Activated naive CD4-positive, alpha-beta T cell treated with anti-CD3 and anti-CD28 coated beads for 36 hours (primary cell): ENCODE measurements at places on chromosomes 1 and 21. TPM values are rescaled to one million over a fixed set of nuclear protein-coding genes. Genes with fewer than 3 reads are reported as not detected.

- H3K27me3 ChIP-seq = no peaks in the 10 kb centered on the region
- DNase-seq = no peak
- H3K27ac ChIP-seq = no peak overlapping the region
- no peaks in the 10 kb centered on the region for H3K36me3 ChIP-seq
- H3K4me3 ChIP-seq = no peak overlapping the region
These were observed 7.2 kb upstream of the XCL2 start for GRCh38 chr1:168550971-168551370.

- no peak overlapping the region for H3K4me3 ChIP-seq
These were observed 84.0 kb downstream of the PHTF1 start for GRCh38 chr1:113675302-113675701.

DNA sequence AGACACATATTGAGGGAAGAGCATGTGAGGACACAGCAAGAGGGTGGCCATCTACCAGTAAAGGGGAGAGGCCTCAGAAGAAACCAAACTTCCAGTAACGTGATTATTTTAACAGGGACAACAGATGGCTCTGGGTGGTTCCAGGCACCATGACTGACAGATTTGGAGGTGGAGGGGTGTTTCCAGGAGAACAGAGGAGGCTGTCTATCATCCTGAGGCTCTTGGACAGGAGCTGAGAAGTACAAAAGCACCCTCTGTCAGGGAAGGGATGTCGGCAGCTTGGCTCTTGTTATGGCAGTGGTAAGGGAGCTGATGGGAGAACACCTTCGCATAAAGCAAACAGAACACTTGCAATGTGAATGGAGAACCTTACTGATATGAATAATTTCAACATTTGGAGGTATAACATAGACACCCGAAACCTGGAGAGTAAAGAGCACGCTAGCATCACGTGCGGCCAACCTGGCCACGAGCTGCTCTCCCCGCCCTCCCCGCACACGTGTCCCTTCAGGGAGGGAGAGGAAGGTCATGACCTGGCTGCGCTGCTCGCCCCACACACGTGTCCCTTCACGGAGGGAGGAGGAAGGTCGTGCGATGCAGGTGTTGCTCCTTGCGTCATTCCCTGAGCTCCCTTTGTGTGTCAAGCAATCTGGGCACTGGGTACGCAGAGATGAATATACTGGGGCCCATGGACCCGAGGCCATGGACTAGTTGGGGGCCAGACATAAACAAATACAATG is 37.5 kb upstream of the NLRP3 start:
- H3K27ac ChIP-seq = no peak overlapping the region
- H3K4me1 ChIP-seq = no peaks in the 10 kb centered on the region
- DNase-seq = no peak
- no peaks in the 10 kb centered on the region for H3K27me3 ChIP-seq
- H3K36me3 ChIP-seq = no peaks in the 10 kb centered on the region

DNA sequence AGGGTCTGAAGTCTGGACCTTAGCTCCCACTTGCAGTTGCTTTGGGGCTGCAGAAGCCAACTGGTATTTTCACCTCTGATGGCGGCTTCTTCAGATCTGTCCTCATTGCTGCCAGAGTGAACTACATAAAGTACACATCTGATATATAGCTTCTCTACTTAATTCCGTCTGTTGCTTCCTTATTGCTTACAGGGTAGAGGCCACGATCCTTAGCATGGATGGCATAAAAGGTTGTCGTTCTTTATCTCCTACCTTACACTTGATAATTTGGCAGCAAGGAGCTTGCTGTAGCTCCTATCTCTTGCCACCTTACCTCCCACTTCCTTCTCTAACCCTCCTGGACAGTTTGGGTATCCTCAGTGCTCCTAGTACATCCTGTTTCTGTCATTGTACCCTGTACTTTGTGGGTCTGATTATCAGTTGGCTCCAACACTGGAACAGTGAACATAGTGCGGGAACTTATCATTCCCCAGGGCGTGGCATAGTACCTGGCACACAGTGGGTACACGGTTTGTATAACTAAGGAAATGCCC is 30.9 kb upstream of the NBL1 start:
- no peaks in the 10 kb centered on the region for H3K27me3 ChIP-seq
- H3K36me3 ChIP-seq = peaks cover 20% of the 10 kb centered on the region
- no peak overlapping the region for H3K27ac ChIP-seq
- no peak for DNase-seq
- peaks cover 19% of the 10 kb centered on the region for H3K4me1 ChIP-seq

DNA sequence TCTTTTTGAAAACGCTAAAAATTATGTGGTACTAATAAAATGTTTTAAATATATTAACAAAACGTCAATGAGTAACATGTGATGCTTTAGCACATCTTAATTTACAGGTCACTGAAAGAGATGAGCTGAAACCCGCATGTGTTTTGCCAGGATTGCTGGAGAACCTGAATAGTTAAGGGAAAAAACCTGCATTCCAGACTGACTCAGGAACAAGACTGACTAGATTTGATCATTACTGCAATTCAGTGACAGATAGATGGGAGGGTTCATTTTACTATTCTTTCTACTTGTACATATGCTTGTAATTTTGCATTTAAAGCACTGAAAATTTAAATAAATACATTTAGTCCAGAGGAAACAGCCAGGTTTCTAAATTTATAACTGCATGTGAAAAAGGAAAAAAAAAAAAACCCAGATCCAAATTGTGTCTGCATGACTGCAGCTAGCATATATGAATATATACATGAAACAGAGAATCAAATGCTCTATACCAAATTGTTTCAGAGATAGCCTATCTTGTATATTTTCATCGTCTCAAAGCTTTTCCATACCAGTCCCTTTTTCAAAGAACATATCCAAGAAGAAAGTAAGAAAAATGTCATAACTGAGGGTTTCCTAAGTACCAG is 71.7 kb downstream of the APP start:
- DNase-seq = no peak
- H3K27ac ChIP-seq = no peak overlapping the region
- H3K4me1 ChIP-seq = no peaks in the 10 kb centered on the region
- H3K36me3 ChIP-seq = peaks cover 2% of the 10 kb centered on the region

DNA sequence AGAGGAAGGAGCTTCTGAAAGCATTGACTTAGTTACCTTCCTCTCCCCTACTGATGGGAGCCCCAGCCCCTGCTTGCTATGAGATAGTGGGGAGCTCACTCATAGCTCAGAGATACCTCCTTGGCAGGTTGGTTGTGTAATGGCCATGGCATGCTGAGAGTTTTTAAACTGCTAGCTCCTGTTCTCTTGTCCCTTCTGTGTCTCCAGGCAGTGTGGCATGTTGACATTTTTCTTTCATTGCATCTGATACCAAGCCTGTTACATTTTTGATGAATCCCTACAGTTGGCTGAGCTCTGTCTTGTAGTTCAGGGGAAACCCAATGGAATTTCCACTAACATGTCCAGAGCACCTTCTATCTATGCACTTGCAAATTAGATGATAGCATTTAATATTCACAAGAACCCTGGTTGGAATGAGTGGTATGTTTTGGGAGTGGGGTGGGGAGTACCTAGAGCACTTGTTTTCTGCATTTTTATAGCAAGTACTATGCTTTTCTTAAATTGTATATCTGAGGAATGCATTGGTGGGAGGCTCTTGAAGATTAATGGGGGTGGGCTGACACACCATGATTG is 39.1 kb upstream of the EFCAB14 start:
- no peaks in the 10 kb centered on the region for H3K36me3 ChIP-seq
- H3K27me3 ChIP-seq = peaks cover 20% of the 10 kb centered on the region
- H3K27ac ChIP-seq = no peak overlapping the region
- no peaks in the 10 kb centered on the region for H3K4me1 ChIP-seq
- no peak overlapping the region for H3K4me3 ChIP-seq

DNA sequence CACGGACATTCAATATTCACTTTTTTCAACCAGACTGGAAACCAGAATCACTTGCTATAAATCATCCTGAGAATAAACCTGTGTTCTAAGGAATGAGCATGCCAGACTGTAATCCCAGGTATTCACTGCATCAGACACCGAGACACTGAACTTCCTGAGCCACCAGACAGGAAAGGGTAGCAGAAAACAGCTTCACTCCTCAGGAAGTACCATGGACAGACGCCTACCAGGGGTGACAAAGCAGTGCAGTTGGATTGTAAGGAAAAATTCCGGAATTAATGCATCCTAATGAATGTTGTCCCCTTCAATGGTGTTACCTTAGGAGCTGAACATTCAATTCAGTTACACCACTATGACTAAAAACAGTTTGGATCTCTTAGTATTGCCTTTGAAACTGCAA is 156.1 kb downstream of the PIGK start:
- no peaks in the 10 kb centered on the region for H3K36me3 ChIP-seq
- no peaks in the 10 kb centered on the region for H3K27me3 ChIP-seq
- DNase-seq = no peak
- H3K27ac ChIP-seq = no peak overlapping the region
- no peak overlapping the region for H3K4me3 ChIP-seq

DNA sequence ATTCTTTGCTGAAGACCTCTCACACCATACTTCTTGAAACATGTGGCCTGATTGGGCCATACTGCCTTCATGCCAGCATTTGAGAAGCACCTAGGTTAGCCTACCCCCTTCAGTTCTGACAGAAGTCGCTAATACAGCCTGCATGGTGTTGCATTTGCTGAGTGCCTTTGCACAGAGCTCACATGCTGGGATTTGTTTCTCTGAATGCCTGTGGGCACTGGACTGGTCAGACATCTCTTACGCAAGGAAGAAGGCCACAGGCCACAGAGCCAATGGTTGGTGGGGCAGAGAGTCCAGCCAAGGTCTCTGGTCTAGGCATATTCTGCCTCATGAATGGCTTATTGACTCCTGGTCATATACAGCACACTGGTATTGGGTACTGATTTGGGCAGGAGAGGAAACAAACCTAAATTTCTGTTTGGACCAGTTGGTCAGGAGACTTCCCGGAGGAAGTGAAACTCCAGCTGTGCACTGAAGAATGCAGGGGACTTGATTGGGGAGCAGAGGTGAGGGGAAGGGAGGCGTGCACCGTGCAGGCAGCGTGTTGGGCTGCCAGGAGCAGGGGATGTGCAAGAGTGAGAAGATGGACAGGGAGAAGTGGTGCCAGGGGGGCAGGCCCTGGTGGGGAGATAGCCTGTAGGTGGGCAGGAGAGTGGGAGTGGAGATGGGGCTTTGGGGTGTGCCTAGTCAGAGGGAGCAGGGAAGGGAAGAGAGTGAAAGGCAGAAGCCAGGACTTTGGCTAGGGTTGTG is 18.1 kb downstream of the URB2 start:
- H3K27me3 ChIP-seq = no peaks in the 10 kb centered on the region
- peaks cover 30% of the 10 kb centered on the region for H3K36me3 ChIP-seq
- H3K4me3 ChIP-seq = no peak overlapping the region
- peaks cover 2% of the 10 kb centered on the region for H3K4me1 ChIP-seq
- DNase-seq = no peak

- no peak overlapping the region for H3K4me3 ChIP-seq
- DNase-seq = peak; percentile 34
- H3K27ac ChIP-seq = no peak overlapping the region
These were observed 26.2 kb downstream of the DMAP1 start for GRCh38 chr1:44239331-44239960.

- no peaks in the 10 kb centered on the region for H3K27me3 ChIP-seq
- H3K36me3 ChIP-seq = no peaks in the 10 kb centered on the region
- no peak for DNase-seq
- H3K27ac ChIP-seq = no peak overlapping the region
- H3K4me3 ChIP-seq = no peak overlapping the region
These were observed 122.6 kb upstream of the C1orf174 start for GRCh38 chr1:4022715-4023114.

DNA sequence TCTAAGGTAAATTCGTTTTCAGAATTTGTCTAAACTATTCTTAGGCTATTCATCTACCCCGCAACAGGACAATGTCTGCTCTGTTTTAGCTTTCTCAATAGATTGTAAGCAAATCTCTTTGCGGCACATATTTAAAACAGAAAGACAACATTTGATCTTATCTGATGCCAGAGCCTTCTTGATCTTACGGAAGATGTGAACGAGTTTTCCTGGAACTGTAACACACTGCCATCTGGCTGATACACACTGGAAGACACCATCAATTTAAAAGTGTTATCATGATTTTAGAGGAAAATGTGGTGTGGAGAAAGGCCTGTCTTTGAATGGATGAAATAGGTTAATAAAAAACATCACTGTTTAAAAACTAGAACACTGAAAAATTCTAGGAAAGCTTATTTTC is 36.1 kb downstream of the COA6 start:
- H3K27ac ChIP-seq = peak overlapping the region; percentile 95
- no peaks in the 10 kb centered on the region for H3K27me3 ChIP-seq
- H3K4me1 ChIP-seq = peaks cover 42% of the 10 kb centered on the region
- peak overlapping the region; percentile 61 for H3K4me3 ChIP-seq

- peaks cover 2% of the 10 kb centered on the region for H3K27me3 ChIP-seq
- no peak overlapping the region for H3K4me3 ChIP-seq
- H3K4me1 ChIP-seq = no peaks in the 10 kb centered on the region
- DNase-seq = no peak
- H3K27ac ChIP-seq = no peak overlapping the region
These were observed 590.4 kb upstream of the PLXNA2 start for GRCh38 chr1:208834381-208835096.

DNA sequence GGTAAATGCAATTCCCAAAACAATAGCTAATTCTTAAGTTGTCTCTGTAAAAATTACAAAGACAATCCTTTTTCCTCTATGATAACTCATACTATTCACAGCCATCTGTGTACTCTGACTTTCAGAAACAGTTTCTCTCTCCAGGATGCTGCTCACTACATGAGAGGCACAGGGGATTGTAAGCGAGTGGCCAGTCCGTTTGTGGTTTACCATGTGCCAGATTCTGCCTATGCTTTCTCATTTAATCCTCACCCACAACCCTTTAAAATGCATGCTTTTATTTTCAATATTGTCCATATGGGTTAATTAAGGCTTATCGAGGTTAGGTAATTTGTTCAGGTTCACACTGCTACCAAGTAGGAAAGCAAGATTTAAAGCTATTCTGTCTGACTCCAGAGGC is 23.0 kb downstream of the RGS1 start:
- no peak overlapping the region for H3K4me3 ChIP-seq
- H3K27ac ChIP-seq = no peak overlapping the region
- no peak for DNase-seq
- H3K4me1 ChIP-seq = peaks cover 26% of the 10 kb centered on the region
- peaks cover 7% of the 10 kb centered on the region for H3K27me3 ChIP-seq

Gene KLHDC9
- total RNA-seq = 0.57 TPM

Gene CELA3B
- not detected for total RNA-seq

Gene GLMN
- total RNA-seq = 15.3 TPM

Gene HSF2BP
- 2.1 TPM for total RNA-seq

Gene TNFRSF4
- 110 TPM for total RNA-seq

Gene ADGRL2
- total RNA-seq = not detected

Gene CALML6
- total RNA-seq = 0.86 TPM

Gene STUM
- total RNA-seq = not detected

Gene DNM3
- total RNA-seq = 0.96 TPM
